HEK293T (cell line): ENCODE measurements at places on chromosomes 7 and 10.

GRCh38 chr10:107163881-107164861 is at the start of gene SORCS1:
Gene SORCS1, minus strand, starts transcription at chr10:107164706.
- peak; percentile 71 for DNase-seq

DNA sequence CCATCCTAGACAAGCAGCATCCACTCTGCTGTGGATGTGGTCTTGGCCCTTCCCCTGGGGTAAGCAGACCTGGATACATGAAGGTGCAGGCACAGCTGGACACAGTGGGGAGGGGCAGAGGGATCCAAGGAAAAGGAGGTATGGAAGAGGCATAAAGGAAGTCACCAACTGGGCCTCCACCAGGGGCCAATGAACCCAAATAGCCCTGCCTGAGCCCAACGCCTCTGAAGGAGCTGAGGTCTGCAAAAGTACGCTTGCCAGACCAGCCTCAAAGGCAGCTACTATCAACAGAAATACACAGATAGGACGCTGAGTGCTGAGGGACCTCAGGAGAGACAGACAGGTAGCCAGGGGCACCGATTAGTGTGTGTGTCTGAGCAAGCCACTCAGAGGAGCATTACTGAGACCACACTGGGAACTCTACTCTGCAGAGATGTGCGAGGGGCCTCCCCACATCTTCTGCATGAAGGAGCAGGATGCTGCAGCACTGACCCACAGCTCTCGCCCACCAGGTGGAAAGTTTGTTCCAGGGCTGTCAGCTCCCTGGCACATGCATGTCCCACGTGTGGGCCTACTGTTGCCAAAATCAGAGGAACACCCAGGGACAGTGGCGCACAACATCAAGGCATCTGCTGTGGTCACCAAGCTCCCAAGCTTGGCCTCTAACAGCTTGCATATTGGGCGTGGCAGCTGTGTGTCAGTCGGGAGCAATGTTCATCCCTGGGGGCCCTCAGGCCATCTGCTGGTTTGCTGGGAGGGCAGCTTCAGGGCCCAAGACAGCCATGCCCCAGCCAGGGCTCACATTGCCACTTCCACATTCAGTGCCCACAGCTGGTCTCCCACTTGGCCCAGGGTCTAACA is 40.0 kb downstream of the MKI67 start:
- no peak for DNase-seq

- DNase-seq = no peak
These were observed 61.4 kb downstream of the SHOC2 start for GRCh38 chr10:110980807-110981206.

- no peak for DNase-seq
These were observed 56.8 kb upstream of the DDC start for GRCh38 chr7:50621973-50622490.

GRCh38 chr10:133421336-133422222 is 2.8 kb downstream of the SPRN start:
- no peak for DNase-seq

GRCh38 chr7:2202361-2202761 is 30.4 kb downstream of the MAD1L1 start:
- DNase-seq = no peak

DNA sequence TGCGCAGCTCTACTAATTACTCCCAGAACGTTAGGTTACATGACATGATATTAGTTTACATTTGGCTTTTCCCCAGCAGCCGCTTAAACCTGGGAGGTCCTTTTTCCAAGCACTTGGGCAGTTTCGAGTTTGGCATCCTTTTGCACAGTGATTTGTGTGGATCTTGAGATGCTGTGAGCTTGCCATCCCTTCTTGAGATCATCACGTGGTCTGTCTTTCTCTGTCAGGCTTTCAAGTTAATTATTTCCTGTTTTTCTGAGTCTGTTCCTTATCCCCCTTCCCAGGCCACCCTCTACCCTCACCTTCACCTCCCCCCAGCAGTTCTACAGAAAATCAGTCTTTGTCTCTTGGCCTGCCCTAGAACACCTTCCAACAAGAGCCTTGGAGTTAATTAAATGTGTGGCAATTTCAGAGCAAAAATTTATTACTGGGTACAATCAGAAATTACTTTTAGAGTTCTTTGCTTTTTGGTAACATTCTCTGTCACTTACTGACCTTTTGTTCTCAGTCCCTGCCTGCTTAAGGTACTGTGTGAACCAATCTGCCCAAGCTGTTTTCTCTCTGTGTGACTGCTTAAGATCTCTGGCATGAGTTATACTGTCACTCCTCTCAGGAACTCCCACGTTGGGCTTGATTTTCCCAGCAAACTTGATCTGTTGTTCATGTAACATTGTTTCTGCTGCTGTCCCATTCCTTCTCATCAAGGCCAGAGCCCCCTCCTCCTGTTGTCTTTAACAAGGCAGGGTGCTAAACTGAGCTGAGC is 3.1 kb upstream of the SLF2 start:
- DNase-seq = no peak

DNA sequence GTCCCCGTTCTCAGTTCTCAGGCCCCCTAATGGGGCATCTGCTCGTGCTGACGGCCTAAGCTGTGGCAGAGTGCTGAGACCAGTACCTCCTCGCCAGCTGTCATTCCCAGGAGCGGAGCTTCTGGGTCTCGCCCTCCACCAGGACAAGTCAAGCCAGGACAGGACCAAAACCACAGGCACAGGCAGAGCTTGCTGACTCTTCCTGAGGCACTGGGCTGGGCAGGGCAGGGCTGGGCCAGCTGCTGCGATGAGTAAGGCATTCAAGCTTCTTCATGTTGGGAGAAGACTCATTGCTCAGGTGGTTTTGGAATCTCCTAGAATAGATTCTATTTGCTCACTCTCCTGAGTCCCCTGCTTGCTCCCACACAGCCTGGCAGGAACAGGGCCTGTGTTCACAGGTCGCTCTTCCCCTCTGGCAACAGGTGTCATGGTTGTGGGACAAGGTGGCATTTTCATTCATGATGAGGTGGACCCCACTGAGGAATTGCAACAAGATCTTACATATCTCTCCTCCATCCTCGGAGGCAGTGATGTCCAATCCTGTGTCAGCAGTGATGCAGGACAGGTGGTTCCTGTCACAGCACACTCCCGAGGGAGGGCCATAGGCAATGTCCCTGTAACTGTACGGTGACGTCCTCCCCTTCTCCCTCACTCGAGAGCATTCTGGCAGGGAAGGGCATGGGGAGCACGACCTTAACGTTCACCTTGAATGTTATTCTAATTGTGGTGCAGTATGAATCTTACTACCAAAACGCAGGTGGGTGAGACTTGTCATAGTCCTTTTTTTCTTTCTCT is 17.0 kb upstream of the SH3PXD2A start:
- DNase-seq = no peak

DNA sequence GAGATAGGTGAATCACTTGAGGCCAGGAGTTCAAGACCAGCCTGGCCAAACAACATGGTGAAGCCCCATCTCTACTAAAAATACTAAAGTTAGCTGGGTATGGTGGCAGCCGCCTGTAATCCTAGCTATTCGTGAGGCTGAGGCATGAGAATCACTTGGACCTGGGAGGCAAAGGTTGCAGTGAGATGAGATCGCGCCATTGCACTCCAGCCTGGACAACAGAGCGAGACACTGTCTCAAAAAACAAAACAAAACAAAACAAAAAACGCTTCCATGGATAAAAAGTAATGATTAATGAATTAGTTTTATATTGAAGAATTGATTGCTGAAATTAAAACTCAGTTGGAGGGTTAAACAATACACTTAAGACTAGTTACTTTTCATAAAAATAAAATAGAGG is 32.3 kb downstream of the KLHDC10 start:
- DNase-seq = no peak

- DNase-seq = no peak
These were observed 50.4 kb upstream of the WNT16 start for GRCh38 chr7:121278120-121279021.

GRCh38 chr10:14172336-14172950 is 158.3 kb downstream of the FRMD4A start:
- DNase-seq = no peak

DNA sequence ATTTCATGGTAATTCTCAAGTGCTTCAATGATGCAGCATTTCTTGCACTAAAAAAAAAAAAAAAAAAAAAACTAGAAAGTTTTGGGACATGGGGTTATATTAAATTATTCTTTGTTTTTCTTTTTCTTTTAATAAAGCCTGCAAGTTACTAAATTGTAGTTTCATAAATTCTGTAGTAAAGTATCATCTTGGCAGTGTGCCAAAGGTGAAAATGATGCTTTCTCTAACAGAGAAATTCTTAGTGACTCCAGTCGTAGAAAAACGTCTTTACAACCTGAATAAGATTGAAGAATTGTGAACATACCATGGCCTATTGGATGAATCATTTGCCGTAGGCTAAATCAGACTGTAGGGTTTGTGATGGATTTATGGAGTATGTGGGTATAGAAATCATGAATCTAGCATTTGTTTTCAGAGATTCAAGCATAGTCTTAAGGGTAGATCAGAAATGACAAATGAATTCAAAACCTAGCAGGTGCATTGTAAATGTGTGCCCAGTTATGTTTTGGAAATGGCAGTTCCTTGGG is 27.1 kb downstream of the RBM17 start:
- DNase-seq = no peak
